ENCODE measurements at places on chromosomes 11 and 22. TPM values are rescaled to one million over a fixed set of nuclear protein-coding genes. Genes with fewer than 3 reads are reported as not detected.

The TMPRSS13 gene
- not detected for total RNA-seq

- DNase-seq = peak; percentile 38
Observed at GRCh38 chr11:62725646-62726045, 1.6 kb downstream of the HNRNPUL2 start.

DNA sequence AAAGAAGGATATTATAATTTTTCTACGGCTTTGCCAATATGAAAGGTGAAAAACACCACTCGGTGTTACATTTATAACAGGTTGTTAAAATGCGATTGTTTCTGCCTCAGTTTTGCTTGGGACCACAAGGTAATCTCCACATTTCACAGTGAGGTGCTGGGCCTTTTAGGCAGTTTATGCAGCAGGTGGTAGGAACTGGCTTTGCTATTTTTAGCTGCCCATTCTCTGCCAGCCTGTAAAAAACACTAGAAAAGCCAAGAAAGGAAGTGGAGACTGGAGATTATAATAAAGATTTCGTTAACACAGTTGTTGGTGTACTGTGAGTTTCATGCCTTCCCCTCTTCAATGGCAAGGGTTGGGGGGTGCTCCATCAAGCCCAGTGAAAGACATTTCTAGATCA lies 8.0 kb upstream of the MRPL16 start:
- no peak for DNase-seq

DNA sequence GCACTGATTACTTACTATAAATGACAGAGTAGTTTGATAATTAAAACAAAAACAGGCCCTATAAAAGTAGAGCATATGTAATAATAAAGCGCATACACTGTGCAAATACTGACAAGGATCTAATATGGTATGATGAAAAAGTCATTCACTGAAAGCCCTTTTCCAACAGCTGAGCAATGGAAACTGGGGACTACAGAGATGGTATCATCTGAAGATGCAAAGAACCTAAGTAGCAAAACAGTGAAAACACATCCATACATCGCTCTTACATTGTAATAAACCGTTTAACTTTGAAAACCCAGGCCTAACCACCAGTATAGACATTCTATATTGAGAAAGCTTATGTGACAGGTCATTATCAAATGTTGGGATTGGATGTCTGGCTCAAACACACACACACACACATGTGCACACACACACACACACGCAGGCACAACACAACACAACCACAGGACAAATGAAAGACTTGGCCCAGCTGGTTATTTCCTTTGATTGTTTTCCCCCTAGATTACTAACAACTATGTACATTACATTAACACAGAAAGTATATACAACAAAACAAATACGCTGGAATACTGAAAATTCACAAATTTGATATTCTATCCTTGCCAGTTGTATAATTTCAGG lies 119.5 kb downstream of the APOL5 start:
- peak; percentile 15 for DNase-seq

- no peak for DNase-seq
Observed at GRCh38 chr11:64230985-64231365, 627 bp downstream of the DNAJC4 start.

The VWA5A gene
- total RNA-seq = 4.3 TPM

The DNAJB7 gene
- total RNA-seq = not detected

DNA sequence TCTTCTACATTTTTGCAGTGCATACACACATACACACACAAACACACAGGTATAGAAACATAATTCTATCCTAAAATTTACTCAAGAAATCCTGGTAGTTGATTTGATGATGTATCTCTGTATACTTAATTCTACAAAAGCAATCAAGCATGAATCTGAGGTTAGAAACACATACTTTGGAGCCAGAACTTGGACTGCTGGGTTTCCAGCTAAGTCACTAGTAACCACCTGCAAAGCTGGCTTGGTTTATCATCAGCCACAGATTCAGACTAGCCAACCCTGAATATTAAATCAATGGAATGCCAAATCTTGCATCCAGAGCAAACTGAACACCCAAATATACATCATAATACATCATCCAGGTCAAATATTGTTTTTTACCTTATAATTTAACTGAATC lies 24.8 kb upstream of the POU2AF2 start:
- DNase-seq = no peak

DNA sequence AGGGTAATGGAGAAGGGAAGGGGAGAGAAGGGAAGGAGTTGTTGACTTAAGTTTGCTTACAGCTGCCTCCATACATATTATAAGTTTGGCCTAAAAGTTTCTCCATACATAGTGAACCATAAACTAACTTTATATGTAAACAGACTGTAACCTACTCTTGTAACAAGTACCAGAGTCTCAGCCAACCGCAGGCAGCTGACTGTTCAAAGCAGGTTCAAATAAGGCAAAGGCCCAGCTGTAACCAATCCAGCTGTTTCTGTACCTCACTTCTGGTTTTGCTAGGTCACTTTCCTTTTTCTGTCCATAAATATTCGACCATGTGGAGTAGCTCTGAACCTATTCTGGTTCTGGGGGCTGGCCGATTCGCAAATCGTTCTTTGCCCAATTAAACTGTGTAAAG lies 591.2 kb downstream of the INSC start:
- no peak for DNase-seq

- no peak for DNase-seq
Observed at GRCh38 chr11:6013042-6013441, 6.3 kb upstream of the OR56A4 start.

- DNase-seq = no peak
Observed at GRCh38 chr22:50729391-50730012, 8.5 kb upstream of the ACR start.

DNA sequence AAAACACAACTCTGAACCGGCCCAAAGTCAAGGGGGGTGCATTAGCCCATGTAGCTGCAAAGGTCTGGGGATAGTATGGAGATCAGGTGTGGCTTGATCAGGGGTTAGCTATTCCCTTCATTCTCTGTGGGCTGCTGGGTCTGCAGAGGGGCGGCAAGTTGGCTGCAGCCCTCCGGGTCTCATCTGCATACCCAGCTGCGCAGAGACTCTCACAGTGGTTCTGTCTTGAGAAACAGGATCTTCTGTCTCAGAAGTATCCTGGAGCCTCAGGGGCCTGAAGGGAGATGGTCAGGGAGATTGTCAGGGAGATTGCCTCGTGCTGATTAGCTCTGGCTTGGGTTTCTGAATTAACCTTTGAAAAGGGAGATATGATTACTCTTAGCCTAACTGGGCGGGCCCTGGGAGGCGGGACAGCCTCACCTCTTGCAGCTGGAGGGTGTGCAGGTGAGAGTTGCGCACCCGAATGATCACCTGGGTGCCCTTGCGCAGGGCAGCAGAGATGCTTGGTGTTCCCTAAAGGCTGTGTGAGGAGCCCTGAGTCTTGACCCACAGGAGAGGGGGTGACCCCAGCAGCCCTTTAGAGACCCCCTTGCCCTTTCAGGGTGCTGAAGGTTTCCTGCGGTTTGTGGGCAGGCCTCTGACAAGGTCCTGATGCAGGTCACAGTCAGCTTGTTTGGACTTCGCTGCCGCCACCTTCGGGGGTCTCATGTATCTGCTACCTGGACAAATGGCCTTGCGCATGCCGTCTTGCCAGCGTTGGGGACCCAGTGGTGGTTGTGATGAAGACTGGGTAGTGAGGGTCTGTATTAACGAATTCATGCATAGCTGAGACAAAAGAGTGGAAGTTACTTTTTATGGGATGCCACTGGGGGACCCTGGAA lies 7.3 kb downstream of the ARHGAP8 start:
- no peak for DNase-seq

GRCh38 chr11:61679893-61680621 lies at the start of gene DAGLA:
Gene DAGLA, plus strand, starts transcription at chr11:61680391. Its CDS starts 39,765 bp downstream, at chr11:61720156.
- DNase-seq = peak; percentile 70

The NLRP14 gene
- not detected for total RNA-seq

The FBLN1 gene
- 137 TPM for total RNA-seq

The GGT5 gene
- total RNA-seq = 0.38 TPM

- DNase-seq = peak; percentile 74
Observed at GRCh38 chr11:8989453-8989852, 14.3 kb downstream of the NRIP3 start.

DNA sequence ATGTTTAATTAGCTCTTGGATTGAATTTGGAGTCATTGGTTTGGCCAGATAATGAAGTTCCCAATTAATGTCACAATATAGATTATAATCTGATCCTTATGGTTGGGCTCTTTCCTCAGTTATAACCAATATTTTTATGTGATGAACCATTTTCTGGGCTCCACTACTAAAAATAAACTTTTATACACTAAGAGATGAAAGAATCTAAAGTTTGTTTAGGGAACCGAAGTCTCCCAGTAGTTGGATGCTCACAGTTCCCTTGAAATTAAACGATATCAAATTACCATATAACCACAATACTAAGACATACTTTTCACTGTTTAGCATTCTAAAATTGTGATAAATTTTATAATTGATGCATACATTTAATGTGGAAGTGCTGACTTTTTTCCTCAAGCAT lies 47.0 kb upstream of the ARHGAP42 start:
- no peak for DNase-seq

The SPTBN2 gene
- 0.13 TPM for total RNA-seq

The PNPLA5 gene
- not detected for total RNA-seq

The TRIM49 gene
- total RNA-seq = not detected

All from GM23248 (cell line).